ENCODE measurements at places on chromosomes 5 and 9. TPM values are rescaled to one million over a fixed set of nuclear protein-coding genes. Genes with fewer than 3 reads are reported as not detected.

DNA sequence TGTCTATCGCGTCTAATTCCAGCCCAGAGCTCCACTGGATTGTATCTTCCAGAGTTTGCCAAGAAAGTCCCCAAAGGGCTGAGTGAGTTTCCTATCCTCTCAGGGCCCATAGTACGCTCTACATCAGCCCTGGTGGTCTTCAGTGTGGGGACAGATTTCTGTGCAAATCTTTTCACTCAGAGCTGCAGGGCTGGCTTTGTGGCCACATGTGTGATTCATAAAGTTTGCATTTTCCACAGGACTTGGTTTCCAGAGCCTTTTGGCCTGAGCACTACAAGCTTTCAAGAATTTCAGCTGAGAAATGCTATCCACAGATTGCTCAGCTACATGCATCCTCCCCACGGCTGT lies 76.7 kb upstream of the CXCL14 start:
- H3K27me3 ChIP-seq: no peaks in the 10 kb centered on the region
- no peak for DNase-seq
- no peak overlapping the region for H3K4me3 ChIP-seq
- no peak overlapping the region for H3K27ac ChIP-seq
- H3K4me1 ChIP-seq: no peaks in the 10 kb centered on the region
- no peaks in the 10 kb centered on the region for H3K36me3 ChIP-seq

- H3K4me1 ChIP-seq: peaks cover 9% of the 10 kb centered on the region
- no peak for DNase-seq
- no peaks in the 10 kb centered on the region for H3K36me3 ChIP-seq
- no peaks in the 10 kb centered on the region for H3K27me3 ChIP-seq
Observed at GRCh38 chr5:145830594-145830993, 4.5 kb downstream of the PRELID2 start.

DNA sequence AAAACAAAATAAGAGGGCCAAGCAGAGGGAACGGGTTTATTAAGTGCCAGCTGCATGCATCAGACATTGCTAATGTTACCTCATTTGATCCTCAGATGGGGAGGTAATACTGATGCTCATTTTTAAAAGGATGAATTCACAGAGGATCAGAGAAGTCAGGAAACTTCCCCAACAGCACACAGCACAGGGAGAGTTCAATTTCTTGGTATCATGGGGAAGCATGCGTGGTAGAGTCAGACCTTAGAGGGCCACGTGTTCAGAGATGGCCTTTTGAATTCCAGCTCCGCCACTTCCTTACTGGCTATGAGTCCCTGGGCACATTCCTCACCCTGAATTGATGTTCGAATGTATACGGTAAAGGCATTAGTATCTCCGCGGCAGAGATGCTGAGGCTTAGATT lies 108.3 kb downstream of the MYO10 start:
- no peak overlapping the region for H3K4me3 ChIP-seq
- no peaks in the 10 kb centered on the region for H3K36me3 ChIP-seq
- DNase-seq: no peak
- H3K27ac ChIP-seq: no peak overlapping the region
- H3K27me3 ChIP-seq: no peaks in the 10 kb centered on the region

DNA sequence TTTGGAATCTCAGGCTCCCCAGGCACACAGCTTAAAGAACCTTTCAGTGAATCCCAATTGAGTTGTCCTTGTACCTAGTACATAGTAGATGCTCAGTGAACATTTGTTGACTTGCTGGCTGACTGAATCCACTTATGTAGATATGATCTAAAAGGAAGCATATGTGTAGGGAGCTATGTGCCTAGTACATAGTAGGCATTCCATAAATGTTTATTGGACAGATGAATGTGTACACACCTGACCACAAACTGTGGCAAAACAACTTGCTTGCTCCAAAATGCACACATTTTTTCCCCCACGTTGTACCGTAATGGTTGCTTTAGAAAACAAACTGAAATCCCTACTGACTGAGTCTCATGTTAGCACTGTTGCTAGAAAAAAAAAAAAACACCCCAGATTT lies 80.2 kb upstream of the IL12B start:
- no peaks in the 10 kb centered on the region for H3K36me3 ChIP-seq
- DNase-seq: no peak
- no peaks in the 10 kb centered on the region for H3K27me3 ChIP-seq

GRCh38 chr9:121296213-121297127 lies 28.5 kb downstream of the GSN start:
- H3K4me3 ChIP-seq: no peak overlapping the region
- peaks cover 61% of the 10 kb centered on the region for H3K4me1 ChIP-seq
- no peaks in the 10 kb centered on the region for H3K36me3 ChIP-seq
- no peaks in the 10 kb centered on the region for H3K27me3 ChIP-seq
- no peak for DNase-seq

DNA sequence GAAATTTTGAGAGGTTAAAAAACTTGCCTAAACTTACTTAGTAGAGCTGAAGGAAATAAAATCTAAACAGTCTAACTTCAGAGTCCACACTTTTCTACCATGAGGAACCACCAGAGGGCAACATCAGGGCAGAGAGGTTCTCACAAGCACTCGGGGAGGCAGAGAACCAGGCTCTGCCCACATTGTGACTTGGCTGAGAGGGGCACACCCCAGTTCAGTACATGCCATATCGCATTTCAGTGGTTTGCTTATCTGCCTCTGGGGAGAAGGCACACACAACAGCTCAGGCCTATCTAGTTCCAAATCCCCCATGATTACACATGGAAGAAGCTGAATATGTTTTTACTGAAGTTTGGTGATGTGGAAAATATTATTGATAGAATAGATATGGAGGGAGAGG lies 49.2 kb downstream of the EQTN start:
- no peaks in the 10 kb centered on the region for H3K36me3 ChIP-seq
- H3K27me3 ChIP-seq: no peaks in the 10 kb centered on the region
- H3K27ac ChIP-seq: no peak overlapping the region
- DNase-seq: no peak
- H3K4me1 ChIP-seq: no peaks in the 10 kb centered on the region
- H3K4me3 ChIP-seq: no peak overlapping the region

DNA sequence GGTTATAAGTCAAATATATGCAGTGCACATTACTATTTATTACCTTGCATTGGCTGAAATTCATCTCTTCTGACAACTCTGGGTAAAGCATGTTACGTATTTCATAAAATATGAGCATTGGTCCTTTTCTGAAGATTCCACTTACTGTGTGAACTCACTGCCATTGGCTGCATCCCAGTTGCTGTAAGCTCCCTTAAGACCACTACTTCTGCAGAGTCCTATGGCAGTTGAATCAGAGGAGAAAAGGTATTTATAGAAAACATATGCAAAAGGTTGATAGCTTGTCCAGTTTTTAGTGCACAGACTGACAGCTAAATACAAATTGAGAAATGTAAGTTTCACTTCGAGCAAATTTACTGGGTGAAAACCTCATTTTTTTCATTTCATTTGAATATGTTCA lies 394.6 kb upstream of the ARRDC3 start:
- H3K27ac ChIP-seq: no peak overlapping the region
- H3K36me3 ChIP-seq: no peaks in the 10 kb centered on the region
- no peaks in the 10 kb centered on the region for H3K27me3 ChIP-seq
- H3K4me3 ChIP-seq: no peak overlapping the region

- DNase-seq: no peak
- no peak overlapping the region for H3K4me3 ChIP-seq
- no peaks in the 10 kb centered on the region for H3K4me1 ChIP-seq
- H3K27me3 ChIP-seq: no peaks in the 10 kb centered on the region
- H3K27ac ChIP-seq: no peak overlapping the region
Observed at GRCh38 chr5:58466939-58467338, 7.1 kb upstream of the PLK2 start.

GRCh38 chr5:160852049-160852448 lies at the start of gene ATP10B:
ATP10B (minus strand) TSS chr5:160852211; CDS start chr5:160688074, 164,137 bp downstream.
- H3K27me3 ChIP-seq: no peaks in the 10 kb centered on the region
- H3K4me1 ChIP-seq: no peaks in the 10 kb centered on the region
- H3K27ac ChIP-seq: no peak within 1 kb of the TSS
- no peak within 1 kb of the TSS for H3K4me3 ChIP-seq

- no peaks in the 10 kb centered on the region for H3K36me3 ChIP-seq
- H3K4me1 ChIP-seq: no peaks in the 10 kb centered on the region
- H3K27me3 ChIP-seq: no peaks in the 10 kb centered on the region
- no peak overlapping the region for H3K4me3 ChIP-seq
Observed at GRCh38 chr5:152532714-152533113, 127.6 kb upstream of the NMUR2 start.

- DNase-seq: no peak
- peaks cover 8% of the 10 kb centered on the region for H3K27me3 ChIP-seq
- no peaks in the 10 kb centered on the region for H3K36me3 ChIP-seq
- H3K27ac ChIP-seq: no peak overlapping the region
- no peak overlapping the region for H3K4me3 ChIP-seq
Observed at GRCh38 chr9:19788152-19788551, 685 bp downstream of the SLC24A2 start.

- no peaks in the 10 kb centered on the region for H3K4me1 ChIP-seq
- no peaks in the 10 kb centered on the region for H3K27me3 ChIP-seq
- no peak for DNase-seq
- no peak overlapping the region for H3K27ac ChIP-seq
- no peaks in the 10 kb centered on the region for H3K36me3 ChIP-seq
- H3K4me3 ChIP-seq: no peak overlapping the region
Observed at GRCh38 chr5:56430422-56430821, 197.3 kb upstream of the ANKRD55 start.

DNA sequence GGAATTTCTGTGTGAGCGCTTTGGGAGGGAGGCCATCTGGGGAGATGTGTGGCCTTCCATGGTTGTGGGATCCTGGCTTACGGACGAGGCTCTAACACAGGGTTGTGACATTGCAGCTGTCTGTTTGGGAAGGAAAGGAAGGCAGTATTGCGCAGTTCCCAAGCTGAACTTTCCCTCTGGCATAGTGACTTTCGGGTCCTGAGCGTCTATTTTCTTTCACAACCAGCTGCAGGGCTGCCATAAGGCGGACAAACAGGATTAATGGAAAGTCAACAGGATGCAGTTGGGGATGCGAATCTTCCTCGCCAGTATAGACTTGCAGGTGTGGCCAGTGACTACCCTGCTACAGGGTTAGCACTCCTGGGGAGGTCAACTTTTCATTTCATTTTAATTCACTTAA lies 25.9 kb downstream of the CCT5 start:
- no peak overlapping the region for H3K4me3 ChIP-seq
- no peaks in the 10 kb centered on the region for H3K36me3 ChIP-seq
- H3K27ac ChIP-seq: no peak overlapping the region
- H3K4me1 ChIP-seq: no peaks in the 10 kb centered on the region
- DNase-seq: no peak

GRCh38 chr5:9034649-9035048 lies 511.2 kb downstream of the SEMA5A start:
- no peaks in the 10 kb centered on the region for H3K27me3 ChIP-seq
- no peaks in the 10 kb centered on the region for H3K4me1 ChIP-seq
- DNase-seq: no peak
- H3K36me3 ChIP-seq: no peaks in the 10 kb centered on the region
- no peak overlapping the region for H3K4me3 ChIP-seq

DNA sequence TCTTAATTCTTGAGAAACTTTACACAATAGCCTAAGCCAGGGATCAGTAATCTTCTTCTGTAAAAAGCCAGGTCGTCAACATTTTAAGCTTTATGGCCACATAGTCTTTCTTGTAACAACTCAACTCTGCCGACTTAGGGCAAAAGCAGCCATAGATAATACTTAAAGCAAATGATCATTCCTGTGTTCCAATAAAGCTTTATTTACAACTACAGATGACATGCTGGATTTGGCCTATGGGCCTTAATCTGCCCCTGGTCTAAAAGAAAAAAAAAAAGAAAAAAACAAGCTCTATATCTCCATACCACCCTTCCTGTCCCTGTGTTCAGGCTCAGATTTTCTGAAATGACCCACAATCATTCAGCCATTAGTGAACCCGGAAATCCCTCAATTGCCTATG lies 220.3 kb downstream of the ENC1 start:
- no peak overlapping the region for H3K4me3 ChIP-seq
- H3K36me3 ChIP-seq: no peaks in the 10 kb centered on the region
- no peaks in the 10 kb centered on the region for H3K27me3 ChIP-seq
- DNase-seq: no peak
- H3K27ac ChIP-seq: no peak overlapping the region
- peaks cover 20% of the 10 kb centered on the region for H3K4me1 ChIP-seq

GRCh38 chr5:3619579-3619978 lies 23.9 kb downstream of the IRX1 start:
- DNase-seq: no peak
- no peak overlapping the region for H3K27ac ChIP-seq

GRCh38 chr5:149771216-149771980 lies 41.3 kb downstream of the PPARGC1B start:
- DNase-seq: peak; percentile 41
- no peaks in the 10 kb centered on the region for H3K36me3 ChIP-seq
- H3K27ac ChIP-seq: peak overlapping the region; percentile 19
- peaks cover 2% of the 10 kb centered on the region for H3K4me1 ChIP-seq
- H3K4me3 ChIP-seq: no peak overlapping the region

DNA sequence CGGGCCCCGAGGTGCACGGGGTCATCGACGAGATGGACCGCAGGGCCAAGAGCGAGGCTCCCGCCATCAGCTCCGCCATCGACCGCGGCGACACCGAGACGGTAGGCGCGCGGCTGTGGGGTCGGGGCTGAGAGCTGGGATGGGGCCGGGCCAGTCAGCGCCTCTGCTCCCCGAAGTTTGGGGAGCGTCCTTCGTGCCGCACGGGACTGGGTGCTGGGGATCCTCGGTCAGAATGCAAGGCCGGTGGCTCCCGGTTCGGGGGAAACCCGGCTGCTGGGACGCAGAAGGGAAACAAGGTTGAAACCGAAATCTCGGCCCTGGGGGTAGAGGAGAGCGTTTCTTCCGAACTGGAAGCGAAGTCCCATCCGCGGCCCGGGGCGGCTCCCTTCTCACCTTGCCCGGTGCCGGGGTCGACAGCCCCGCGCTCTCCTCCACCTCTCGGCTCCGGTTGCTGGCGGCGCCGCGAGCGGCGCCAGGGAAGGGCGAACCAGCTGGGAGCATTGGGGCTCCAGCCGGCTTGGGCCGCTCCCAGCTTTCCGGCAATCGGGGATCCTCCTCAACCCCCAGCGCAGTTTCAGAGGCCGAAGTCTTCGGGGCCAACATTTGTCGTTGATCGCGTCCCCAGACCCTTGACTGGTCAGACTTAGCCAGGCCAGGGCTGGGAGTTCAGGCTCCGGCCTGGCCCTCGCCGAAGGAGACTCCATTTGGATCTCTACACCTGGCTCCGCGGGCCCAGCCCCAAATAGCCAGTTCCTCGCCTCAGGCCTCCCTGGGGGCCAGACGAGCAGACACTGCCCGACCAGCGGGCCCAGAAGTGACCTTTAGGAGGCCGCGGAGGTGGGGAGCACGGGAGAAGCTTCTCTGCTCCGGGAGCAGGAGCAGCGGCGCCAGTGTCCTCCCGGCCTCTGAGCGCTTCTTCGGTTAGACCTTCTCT lies 1.1 kb downstream of the LHX2 start:
- H3K36me3 ChIP-seq: no peaks in the 10 kb centered on the region
- H3K4me3 ChIP-seq: no peak overlapping the region
- peaks cover 63% of the 10 kb centered on the region for H3K4me1 ChIP-seq
- peak; percentile 82 for DNase-seq

Gene NUDT12
- 3.2 TPM for total RNA-seq

Gene SPATA31D1
- total RNA-seq: not detected

Gene SEMA4D
- total RNA-seq: 61.3 TPM

Gene NR2F1-AS1
- 12.6 TPM for total RNA-seq

Gene ACTBL2
- total RNA-seq: not detected

Gene PCDHGB7
- total RNA-seq: 7.0 TPM

Gene SLC4A9
- total RNA-seq: not detected

Gene LHX3
- not detected for total RNA-seq

Measured in upper lobe of left lung (tissue), 6 donors.